Stimulated activated CD4-positive, alpha-beta T cell treated with anti-CD3 and anti-CD28 coated beads, Interleukin-1b, Interleukin-23, amount 100 ng/mL, for 1 hour (primary cell): ENCODE measurements at places on chromosomes 6 and 20.
A peak's percentile ranks its signal among the peaks of the same experiment; 100 is the strongest.

- DNase-seq, result no peak
Measured at GRCh38 chr6:20533746-20534294, 437 bp upstream of the CDKAL1 start.

DNA sequence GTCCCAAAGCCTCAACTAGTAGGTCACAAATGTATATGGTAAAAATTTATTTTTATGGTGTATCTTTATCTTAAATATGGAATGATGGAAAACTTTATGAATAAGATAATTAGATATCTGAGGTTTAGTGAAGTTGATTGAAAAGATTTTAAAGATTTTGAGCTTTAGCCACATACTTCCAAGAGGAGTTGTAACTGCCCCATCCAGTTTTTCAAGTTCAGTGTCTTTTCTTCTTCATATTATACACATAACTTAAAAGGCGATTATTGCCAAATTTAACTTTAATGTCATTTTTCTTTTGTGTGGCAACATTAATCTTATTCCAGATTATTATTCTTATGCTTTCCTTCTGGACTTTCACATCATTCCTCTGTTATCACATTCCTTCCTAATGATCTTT is 266.4 kb downstream of the TINAG start:
- DNase-seq, result no peak

DNA sequence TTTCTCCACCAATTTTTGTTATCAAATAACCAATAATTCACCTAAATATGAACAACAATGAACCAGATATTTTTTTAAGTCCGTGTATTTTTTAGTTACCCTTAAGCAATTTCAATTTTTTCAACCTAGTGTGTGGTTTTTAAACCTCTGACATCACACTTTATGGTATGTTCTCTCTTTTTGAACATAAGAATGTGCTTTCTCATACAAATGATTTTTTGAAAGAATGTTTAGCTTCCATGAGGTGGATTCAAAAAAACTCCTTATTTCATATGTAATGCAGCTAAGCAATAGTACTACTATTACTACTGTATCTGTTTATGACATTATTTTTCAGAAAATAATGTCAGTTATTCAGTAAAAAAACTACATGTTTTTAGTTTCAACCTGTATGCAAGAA is 19.4 kb upstream of the MEI4 start:
- no peak for DNase-seq

DNA sequence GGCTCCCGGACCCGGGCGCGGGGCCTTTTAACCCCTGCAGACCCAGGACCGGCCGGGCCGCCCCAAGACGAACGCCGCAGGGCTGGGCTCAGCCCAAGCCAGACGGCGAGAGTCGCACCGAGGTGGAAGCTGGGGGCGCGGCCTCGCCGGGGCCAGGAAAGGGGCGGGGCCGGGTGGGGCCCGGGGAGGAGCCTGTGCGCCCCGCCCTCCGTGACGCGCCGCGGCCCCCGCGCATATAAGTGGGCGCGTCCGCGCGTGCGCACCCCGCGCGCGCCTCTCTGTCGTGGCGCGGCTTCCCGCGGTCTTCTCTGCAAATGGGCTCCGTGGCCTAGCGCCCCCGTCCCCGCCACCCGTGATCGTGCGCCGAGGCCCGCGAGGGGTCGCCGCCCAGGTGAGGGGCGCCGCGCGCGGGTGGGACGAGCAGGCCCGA is at the start of gene PPDPF:
Gene PPDPF, plus strand, starts transcription at position 262 of the 430 bp plus-strand sequence. CDS start 544 bp downstream, outside the sequence.
- DNase-seq, result peak; percentile 78

- no peak for DNase-seq
Measured at GRCh38 chr6:130206479-130206878, 16.3 kb downstream of the SAMD3 start.

GRCh38 chr20:56925831-56926170 is 296.7 kb downstream of the TFAP2C start:
- no peak for DNase-seq

DNA sequence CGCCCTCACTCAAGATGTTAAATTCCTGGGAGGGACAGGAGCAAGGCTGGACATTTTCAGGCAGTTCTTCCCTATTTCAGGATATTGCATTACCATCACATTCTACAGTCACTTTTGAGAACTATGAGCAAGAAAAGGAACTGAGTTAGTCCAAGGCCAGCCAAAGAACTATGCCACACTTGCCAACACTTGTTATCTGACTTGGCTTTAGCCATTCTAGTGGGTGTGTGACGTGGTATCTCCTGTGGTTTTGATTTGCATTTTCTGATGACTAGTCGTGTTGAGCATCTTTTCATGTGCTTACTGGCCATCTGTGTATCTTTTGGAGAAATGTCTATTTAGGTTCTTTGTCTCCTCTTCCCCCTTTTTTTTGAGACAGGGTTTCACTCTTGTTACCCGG is 12.0 kb downstream of the XRN2 start:
- DNase-seq, result no peak

GRCh38 chr6:25834950-25835349 is 3.1 kb upstream of the SLC17A1 start:
- DNase-seq, result no peak

DNA sequence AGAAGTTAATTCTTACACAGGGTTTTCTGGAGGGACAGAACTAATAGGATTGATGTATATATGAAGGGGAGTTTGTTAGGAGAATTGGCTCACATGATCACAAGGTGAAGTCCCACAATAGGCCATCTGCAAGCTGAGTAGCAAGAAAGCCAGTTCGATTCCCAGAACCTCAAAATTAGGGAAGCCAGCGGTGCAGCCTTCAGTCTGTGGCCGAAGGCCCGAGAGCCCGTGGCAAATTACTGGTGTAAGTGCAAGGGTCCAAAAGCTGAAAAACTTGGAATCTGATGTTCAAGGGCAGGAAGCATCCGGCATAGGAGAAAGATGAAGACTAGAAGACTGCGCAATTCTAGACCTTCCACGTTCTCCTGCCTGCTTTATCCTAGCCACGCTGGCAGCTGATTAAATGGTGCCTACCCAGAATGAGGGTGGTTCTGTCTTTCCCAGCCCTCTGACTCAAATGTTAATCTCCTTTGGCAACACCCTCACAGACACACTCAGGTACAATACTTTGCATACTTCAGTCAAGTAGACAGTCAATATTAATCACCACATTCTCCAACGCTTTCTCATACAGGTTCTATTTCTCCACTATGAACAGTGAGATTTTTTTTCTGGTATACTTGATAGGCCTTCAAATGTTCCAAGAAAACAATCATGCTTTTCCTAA is 357.0 kb downstream of the LAMA2 start:
- no peak for DNase-seq

- no peak for DNase-seq
Measured at GRCh38 chr20:60252866-60253265, 294.6 kb downstream of the CDH26 start.
